B cell (primary cell): ENCODE measurements at places on chromosomes 6 and 20. TPM values are rescaled to one million over a fixed set of nuclear protein-coding genes. Genes with fewer than 3 reads are reported as not detected.

Gene HSPA1A
- polyA plus RNA-seq: 63.3 and 129 TPM in 2 replicates

DNA sequence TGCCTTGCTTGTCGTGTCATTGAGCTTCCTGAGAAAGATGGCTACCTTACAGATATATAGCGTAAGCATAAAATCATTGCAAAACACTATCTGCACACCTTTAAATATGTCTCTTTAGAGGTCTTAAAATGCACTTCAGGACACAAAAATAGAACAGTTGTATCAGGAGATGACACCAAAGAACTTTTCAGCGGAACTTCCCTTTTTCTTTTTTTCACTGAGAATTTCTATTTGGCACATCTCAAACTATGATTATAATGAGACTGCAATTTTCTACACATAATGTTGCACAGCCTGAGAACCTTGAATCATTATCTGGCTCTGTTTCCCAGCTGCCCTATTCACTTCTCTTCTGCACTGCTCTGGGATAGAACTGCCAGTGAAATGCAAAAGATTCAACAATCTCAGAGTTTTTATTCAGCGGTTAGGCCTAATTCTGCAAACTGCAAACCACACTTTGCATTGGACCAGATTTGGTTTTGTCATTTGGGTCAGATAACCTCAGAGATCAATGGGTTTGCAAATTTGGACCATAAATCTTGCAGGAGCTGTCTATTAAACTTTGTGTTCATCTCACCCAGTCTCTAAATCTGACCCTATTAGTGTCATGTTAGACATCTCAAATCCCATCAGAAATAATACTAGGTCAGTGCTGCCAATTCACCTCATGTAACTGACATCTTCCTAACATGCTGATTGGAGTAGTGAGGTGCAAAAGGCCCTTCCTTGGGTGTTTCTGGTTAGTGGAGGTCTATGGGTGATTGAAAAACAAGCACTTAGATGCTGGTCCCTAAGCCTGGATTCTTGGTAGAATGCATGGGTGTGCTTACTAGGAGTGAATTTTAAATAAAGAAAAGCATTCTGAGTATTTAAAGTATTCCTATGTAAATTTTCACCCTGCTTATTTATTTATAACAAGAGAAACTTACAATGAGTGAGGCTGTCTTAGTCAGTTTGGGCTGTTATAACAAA is 382.7 kb downstream of the UTRN start:
- no peak for DNase-seq

DNA sequence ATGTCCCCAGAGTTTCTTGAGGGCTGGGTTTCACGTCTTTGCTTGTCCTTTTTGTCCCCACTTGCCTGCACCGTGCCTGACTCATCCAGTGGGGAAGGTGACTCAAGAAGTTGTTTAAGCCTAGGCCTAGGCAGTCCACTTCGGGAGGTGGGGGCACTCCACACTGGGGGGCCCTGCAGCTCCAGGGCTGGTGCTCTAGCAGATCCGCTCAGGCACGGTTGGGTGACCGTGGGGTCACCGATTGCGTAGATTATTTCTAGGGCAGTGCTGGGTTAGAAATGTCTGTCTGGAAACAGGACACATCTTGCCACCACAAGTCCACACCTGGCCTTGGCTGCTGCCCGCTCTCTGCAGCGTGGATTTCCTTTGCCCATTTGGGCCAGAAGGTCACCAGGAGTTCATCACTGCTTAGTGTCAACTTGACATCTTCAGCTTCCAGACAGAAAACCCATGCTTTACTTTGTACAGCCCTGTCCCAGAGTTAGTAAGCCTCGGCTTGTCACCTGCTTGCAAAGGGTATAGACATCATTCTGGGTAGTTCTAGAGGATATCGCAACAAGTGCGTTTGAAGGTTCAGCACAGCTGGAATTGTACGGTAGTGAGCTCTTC is 13.6 kb upstream of the C20orf144 start:
- DNase-seq: no peak

- DNase-seq: no peak
These were observed 230.3 kb downstream of the IBTK start for GRCh38 chr6:82017288-82017687.

Gene SLC32A1
- 0.16 TPM in 1 of 2 replicates, not detected in the other for polyA plus RNA-seq

GRCh38 chr20:23079926-23080325 is 6.2 kb downstream of the CD93 start:
- no peak for DNase-seq

Gene TGM3
- not detected in 2 replicates for polyA plus RNA-seq

Gene TNFRSF6B
- polyA plus RNA-seq: 6.7 and 7.8 TPM in 2 replicates

Gene TDRD6
- polyA plus RNA-seq: 0.01 TPM in 1 of 2 replicates, not detected in the other

GRCh38 chr6:37709250-37709931 is 11.7 kb upstream of the MDGA1 start:
- DNase-seq: peak; percentile 41

DNA sequence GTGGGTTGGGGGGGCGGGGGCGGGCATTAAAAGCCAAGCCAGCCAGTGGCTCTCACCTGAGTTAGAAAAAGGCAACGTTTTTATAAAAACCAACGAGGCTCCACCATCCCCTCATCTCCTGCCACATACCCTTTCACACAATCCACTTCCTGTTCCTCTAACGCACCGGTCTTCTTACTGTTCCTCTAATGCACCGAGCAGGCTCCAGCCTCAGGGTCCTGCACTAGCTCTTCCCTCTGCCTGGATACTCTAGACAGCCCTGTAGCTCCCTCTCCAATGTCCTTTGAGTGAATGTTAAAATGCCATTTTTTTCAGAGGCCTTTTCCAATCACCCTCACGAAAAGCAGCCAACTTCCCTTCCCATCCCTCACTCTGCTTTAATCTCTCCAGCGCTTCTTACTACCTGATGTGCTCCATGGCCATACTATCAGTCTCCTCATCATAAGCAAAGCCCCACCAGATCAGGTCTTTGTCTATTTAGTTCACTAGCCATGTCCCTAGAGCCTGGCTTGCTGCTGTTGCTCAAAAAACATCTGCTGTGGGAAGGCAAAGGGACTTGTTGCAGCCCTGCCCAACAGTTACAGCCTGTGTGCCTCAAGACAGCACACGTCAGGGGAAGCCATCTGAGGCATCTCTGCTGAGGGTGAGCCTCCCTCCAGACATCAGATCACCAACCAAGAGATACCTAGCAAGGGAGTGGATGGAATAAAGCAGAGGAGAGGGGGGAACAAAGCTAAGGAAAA is 3.9 kb downstream of the FKBP1A start:
- peak; percentile 49 for DNase-seq

GRCh38 chr20:51899674-51900073 is 97.4 kb upstream of the SALL4 start:
- no peak for DNase-seq

Gene BANF2
- not detected in 2 replicates for polyA plus RNA-seq

GRCh38 chr6:42569102-42570028 is 5.5 kb downstream of the UBR2 start:
- no peak for DNase-seq

Gene AVP
- polyA plus RNA-seq: not detected in 2 replicates

- no peak for DNase-seq
These were observed 8.9 kb upstream of the MICB start for GRCh38 chr6:31489086-31489485.

DNA sequence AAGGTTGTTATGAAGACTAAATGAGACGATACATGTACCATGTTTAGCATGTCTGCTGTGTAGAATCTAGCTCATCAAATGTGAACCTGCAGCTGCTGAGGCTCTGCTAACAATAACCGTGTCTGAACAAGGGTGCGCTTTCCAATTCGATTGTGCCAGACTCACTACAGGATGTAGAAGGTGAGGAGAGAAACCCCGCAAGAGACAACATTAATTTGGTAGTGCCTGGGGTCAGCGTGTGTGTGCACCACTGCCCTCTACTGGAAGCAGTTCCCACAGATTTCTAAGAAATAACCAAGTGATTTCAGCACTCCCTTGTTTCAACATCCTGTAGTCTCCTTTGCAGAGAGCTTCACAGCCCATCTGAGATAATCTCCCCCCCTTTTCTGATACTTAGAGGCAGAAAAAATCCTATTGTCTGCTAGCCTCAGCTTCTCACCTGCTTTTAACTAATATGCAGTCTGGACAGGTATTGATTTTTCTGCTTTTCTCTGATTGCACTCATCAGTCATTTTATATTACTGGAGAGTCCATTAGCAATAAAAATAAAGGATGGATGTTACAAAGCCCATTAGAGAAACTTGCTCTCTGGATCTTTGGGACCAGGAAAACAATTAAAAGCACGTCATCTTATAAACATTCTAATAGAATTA is 96.7 kb upstream of the BACH2 start:
- DNase-seq: peak; percentile 89

Gene VGLL2
- not detected in 2 replicates for polyA plus RNA-seq

Gene DEFB115
- not detected in 2 replicates for polyA plus RNA-seq

DNA sequence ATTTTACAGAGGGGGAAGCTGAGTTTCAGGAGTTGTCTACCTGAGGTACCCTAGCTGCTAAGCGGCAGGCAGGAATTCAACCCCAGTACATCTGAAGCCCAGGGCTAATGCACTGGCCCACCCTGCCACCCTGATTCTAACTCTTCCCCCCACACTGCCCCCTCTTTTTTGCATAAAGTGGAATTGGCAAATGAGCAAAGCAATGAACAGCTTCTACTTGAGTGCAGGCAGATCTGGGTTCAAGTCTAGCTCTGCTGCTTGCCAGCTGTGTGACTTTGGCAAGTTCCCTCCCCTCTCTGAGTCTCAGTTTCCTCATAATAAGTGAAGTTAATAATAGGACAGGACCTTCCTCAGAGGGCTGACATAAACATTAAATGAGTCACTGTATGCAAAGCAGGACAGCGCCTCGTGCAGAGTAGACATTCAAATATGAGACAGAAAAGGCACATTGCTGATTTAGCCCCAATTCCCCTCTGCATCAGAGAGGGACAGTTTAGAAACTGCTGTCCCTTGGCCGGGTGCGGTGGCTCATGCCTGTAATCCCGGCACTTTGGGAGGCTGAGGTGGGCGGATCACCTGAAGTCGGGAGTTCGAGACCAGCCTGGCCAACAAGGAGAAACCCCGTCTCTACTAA is 4.7 kb downstream of the ADA start:
- DNase-seq: peak; percentile 73

GRCh38 chr20:15162079-15162647 is 824.8 kb upstream of the FLRT3 start:
- peak; percentile 15 for DNase-seq

Gene UST
- 7.0 and 7.3 TPM in 2 replicates for polyA plus RNA-seq

DNA sequence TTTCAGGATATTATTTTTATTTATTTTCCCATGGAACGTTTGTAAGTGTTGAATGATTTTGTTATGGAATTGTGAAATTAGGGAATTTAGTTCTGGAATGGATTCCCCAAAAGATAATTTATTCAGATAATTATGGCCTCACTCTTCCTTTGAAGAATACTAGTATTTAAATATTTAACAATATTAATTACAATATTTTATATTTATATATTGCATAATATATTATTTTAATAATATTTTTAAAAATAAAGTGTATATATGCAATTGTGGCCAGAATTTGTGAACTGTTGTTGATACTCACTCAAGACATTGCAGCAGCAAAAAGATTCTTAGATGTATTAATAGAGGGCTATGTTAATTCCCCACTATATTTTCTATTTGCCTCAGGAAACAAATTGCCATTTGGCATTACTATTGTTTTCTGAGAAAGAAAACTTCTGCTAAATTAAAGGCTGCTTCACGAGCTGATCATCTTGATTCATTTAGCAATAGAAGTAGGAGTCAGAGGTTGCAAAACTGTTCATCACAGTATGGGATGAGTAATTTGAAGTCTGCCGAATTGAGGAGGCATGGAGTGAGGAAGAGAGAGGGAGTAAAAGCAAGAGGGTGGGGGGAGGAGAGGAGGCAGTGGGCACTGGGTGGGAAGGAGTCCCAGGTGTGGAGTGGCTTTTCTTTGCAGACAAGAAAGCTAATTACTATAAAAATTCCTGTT is 729.2 kb downstream of the DHX35 start:
- DNase-seq: no peak

Gene HCRTR2
- not detected in 2 replicates for polyA plus RNA-seq

DNA sequence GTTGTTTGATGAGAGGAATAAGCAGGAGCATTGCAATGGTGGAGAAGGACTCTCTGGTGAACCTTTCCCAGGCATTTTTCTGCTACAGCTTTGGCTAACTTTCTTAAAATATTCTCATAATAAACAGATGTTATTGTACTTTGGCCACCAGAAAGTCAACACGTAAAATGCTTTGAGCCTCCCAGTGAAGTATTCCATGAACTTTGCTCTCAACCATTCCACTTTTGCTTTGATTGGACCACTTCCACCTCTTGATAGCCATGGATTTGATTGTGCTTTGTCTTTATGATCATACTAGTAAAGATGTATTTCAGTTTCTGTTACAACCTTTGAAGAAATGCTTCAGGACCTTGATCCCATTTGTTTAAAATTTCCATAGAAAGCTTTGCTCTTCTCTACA is 241.1 kb downstream of the TENT5A start:
- DNase-seq: no peak
